ENCODE measurements at places on chromosomes 1 and 21.
A peak's percentile ranks its signal among the peaks of the same experiment; 100 is the strongest.

- no peaks in the 10 kb centered on the region for H3K27me3 ChIP-seq
- H3K27ac ChIP-seq, result no peak overlapping the region
- H3K36me3 ChIP-seq, result no peaks in the 10 kb centered on the region
- no peak for DNase-seq
- no peak overlapping the region for H3K4me3 ChIP-seq
Measured at GRCh38 chr1:113321771-113322387, 68.4 kb upstream of the MAGI3 start.

GRCh38 chr1:169184812-169185211 is 78.3 kb downstream of the ATP1B1 start:
- no peak overlapping the region for H3K27ac ChIP-seq
- H3K4me1 ChIP-seq, result no peaks in the 10 kb centered on the region
- no peak overlapping the region for H3K4me3 ChIP-seq

DNA sequence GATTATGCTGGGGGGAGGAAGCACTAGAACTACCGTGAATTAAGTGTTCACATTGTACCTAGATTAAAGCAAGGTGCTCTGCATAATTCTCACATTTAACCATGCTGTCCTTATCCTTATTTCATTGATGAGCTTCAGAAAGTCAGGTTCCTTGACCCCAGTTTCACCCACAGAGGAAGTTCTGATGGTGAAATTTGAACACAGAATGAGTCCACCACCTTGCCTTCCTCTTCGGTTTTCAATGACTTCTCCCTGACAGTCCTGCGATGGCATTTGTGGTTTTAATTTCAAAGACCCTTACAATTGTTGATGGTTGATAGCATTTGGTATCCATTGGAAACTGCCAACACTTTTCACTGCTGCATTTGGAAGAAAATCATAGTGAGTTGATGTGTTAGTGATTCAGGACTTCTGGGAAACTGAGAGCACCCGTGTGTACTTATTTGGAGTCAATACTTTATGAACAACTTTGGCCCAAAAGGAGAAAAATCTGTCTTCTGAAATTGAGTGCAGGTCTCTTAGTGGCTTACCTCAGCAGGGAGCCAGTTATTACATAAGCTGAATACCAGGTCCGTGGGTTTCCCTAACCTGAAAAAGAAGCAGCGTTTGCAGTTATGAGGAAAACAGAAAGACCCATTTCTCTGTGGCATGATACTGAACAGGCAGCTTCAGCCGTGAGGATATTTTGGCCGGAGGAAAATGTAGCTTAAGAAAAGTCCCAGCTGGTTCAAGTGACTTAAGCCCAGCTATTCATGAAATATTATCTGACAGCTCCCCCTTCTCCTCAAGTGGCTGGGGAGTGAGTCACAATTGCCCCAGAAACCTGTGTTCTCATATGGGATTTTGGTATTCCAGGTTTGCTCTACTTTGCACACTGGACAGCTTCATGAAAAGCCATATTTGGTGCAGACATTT is 47.5 kb downstream of the ROR1 start:
- H3K27ac ChIP-seq, result no peak overlapping the region
- peaks cover 10% of the 10 kb centered on the region for H3K27me3 ChIP-seq
- H3K4me1 ChIP-seq, result no peaks in the 10 kb centered on the region
- no peak for DNase-seq

DNA sequence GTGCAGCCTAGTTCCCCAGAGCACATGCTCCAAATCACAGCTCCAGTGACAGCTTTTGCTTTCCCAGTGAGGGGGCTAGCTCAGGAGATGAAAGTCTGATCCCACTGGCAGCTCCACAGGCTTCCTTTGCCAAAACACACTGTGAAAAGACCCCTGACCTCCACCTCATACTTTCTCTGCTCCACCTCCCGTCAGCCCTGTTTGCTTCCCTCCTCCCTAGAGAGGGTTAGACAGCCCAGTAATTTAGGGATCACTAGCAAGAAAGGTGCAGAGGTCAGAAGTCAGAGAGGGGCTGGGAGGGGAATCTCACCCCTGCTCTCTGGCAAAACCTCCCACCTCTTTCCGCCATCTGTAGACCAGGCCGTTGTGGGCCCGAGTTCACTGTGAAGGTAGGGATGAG is 62.8 kb downstream of the PLXNA2 start:
- DNase-seq, result no peak
- H3K4me3 ChIP-seq, result no peak overlapping the region
- peaks cover 9% of the 10 kb centered on the region for H3K4me1 ChIP-seq
- no peaks in the 10 kb centered on the region for H3K36me3 ChIP-seq

- DNase-seq, result no peak
- H3K4me1 ChIP-seq, result no peaks in the 10 kb centered on the region
- no peak overlapping the region for H3K27ac ChIP-seq
- no peak overlapping the region for H3K4me3 ChIP-seq
- H3K27me3 ChIP-seq, result peaks cover 5% of the 10 kb centered on the region
- H3K36me3 ChIP-seq, result no peaks in the 10 kb centered on the region
Measured at GRCh38 chr1:234743791-234744611, 134.0 kb upstream of the IRF2BP2 start.

DNA sequence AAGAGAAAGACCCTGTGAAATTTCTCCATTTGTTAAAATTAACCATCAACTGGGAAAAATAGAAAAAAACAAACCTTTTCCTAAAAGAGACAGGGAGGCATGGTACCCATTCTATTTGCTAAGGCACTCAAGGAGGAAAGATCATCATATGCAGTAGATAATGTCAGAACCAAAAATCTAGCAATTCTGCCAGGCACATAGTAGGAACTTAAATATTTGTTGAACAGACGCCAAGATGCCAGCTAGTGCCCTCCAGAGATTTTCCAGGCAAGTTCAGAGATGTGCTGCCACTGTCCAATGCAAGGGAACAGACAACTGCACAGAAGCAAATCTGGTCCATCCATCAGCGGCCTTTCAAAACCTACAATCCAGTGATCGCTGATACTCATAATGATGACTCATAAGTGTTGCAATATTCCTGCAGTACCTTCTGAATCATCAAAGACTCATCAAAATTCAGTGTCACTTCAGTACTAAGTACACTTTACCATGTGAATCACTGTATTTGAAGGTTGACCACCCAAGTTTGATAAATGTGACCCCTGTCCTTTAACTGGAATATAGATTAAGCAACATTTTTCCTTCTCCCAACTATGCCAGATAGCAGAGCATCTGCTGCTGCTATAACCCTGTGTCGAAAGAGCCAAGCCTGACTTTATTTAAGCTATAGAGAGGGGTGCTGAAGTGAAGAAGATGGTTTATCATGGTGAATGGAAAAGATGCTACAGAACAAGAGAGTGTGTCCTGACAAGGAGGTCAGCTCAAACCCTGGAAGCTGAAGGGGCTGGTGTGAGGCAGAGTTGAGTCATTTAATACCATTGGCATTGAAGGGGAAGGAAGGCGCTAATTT is 99.1 kb downstream of the MT1HL1 start:
- peaks cover 2% of the 10 kb centered on the region for H3K27me3 ChIP-seq
- no peaks in the 10 kb centered on the region for H3K4me1 ChIP-seq
- H3K4me3 ChIP-seq, result no peak overlapping the region
- peaks cover 15% of the 10 kb centered on the region for H3K36me3 ChIP-seq
- no peak overlapping the region for H3K27ac ChIP-seq
- DNase-seq, result no peak

DNA sequence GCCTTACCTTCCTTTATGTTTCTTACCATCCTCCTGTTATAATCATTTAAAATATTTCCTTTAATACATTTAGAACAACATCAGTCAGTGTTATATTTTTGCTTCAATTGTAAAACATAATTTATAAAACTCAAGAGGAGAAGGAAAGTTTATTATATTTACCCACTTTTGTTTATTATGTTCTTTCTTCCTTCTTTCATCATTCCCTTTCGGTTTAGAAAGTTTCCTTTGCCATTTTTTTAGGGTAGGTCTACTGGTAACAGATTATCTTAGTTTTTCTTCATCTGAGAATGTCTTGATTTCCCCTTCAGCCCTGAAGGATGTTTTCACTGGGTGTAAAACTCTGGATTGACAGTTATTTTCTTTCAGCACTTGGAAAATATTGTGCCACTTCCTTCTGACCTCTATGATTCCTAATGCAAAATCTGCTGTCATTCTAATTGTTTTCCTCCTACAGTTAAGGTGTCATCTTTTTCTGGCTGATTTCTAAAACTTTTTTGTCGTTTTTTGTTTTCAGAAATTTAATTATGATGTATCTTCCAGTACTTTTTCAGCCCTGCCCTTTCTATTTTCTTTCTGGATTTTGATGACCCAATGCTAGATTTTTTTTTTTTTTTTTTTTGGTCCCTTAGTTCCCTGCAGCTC is 25.0 kb downstream of the PTPN22 start:
- H3K4me1 ChIP-seq, result peaks cover 16% of the 10 kb centered on the region
- H3K27me3 ChIP-seq, result no peaks in the 10 kb centered on the region
- no peak overlapping the region for H3K4me3 ChIP-seq
- no peak for DNase-seq
- H3K27ac ChIP-seq, result no peak overlapping the region

DNA sequence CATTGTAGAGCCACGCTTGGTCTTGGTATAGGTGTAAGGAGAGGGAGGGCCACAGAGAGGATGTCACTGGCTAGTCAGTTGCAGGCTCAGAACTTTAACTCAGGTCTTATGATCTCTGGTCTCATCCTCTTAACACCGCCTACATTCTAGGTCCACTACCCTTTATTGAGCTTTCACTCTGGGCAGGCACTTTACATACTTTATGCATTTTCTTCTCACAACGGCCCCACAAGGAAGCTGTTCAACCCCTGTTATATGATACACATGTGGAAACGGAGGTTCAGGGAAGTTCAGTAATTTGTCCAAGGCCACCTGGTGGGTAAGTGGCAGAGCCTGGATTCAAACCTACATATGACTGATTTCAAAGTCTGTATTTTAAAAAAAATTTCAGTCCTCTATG is 25.3 kb upstream of the RCAN3 start:
- no peak for DNase-seq
- peaks cover 1% of the 10 kb centered on the region for H3K36me3 ChIP-seq
- H3K27me3 ChIP-seq, result no peaks in the 10 kb centered on the region
- peaks cover 20% of the 10 kb centered on the region for H3K4me1 ChIP-seq
- H3K27ac ChIP-seq, result no peak overlapping the region
- no peak overlapping the region for H3K4me3 ChIP-seq

DNA sequence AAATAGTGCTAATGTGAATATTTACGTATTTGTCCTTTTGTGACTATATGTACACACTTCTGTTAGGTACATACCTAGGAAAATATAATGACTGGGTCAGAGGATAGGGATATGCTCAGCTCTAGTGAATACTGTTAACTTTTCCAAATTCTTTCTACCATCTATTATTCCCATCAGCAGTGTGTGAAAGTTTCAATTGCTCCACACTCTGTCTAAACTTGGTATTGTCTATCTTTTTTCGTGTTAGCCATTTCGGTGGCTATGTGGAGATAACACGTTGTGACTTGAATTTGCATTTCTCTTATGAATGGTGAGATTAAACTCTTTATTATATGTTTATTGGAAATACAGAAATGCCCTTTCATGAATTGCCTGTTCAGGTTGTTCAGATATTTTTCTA is 22.7 kb upstream of the LELP1 start:
- no peak overlapping the region for H3K4me3 ChIP-seq
- no peaks in the 10 kb centered on the region for H3K36me3 ChIP-seq
- H3K4me1 ChIP-seq, result no peaks in the 10 kb centered on the region
- H3K27ac ChIP-seq, result no peak overlapping the region
- DNase-seq, result no peak
- peaks cover 9% of the 10 kb centered on the region for H3K27me3 ChIP-seq

DNA sequence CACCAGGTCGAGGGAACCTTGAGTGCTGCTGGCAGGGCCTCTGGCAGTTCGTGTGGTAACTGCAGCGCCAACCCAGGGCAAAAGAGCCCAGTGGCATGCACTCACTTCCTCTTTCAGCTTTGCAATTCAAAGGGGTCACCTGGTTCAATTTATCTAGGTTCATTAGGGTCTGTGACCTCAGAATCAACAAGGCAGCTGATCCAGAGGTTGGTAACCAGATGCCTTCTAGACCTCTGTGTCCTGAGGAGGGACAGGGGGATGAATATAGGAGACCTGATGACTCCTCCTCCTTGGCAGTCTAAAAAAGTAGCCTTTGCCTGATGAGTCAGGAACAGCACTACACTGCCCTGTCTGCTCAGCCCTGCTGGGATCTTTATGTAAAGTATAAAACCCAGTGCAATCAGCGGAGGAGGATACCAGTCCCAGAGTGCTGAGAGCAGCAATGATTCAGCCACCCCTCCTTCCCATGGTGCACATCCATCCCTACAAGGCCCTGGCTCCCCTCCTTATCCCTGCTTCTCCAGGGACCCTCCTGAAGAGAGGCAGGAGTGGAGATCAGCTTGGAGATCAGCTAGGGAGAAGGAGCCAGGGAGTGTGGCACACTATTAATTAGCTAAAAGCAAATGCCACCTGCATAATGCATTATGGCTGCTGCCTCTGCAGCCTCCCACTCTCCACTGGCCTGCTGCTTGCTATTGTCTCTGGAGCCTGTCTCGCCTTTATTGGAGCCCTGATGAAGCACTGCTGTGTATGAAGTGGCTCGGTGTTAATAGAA is 11.2 kb upstream of the FMOD start:
- no peak overlapping the region for H3K27ac ChIP-seq
- no peak overlapping the region for H3K4me3 ChIP-seq
- H3K27me3 ChIP-seq, result peaks cover 71% of the 10 kb centered on the region
- H3K4me1 ChIP-seq, result no peaks in the 10 kb centered on the region
- DNase-seq, result no peak
- peaks cover 2% of the 10 kb centered on the region for H3K36me3 ChIP-seq

GRCh38 chr1:40612345-40612831 is 53.1 kb downstream of the RIMS3 start:
- H3K36me3 ChIP-seq, result no peaks in the 10 kb centered on the region
- no peaks in the 10 kb centered on the region for H3K4me1 ChIP-seq
- peak; percentile 84 for DNase-seq
- no peak overlapping the region for H3K27ac ChIP-seq
- H3K27me3 ChIP-seq, result peaks cover 9% of the 10 kb centered on the region
- H3K4me3 ChIP-seq, result no peak overlapping the region

DNA sequence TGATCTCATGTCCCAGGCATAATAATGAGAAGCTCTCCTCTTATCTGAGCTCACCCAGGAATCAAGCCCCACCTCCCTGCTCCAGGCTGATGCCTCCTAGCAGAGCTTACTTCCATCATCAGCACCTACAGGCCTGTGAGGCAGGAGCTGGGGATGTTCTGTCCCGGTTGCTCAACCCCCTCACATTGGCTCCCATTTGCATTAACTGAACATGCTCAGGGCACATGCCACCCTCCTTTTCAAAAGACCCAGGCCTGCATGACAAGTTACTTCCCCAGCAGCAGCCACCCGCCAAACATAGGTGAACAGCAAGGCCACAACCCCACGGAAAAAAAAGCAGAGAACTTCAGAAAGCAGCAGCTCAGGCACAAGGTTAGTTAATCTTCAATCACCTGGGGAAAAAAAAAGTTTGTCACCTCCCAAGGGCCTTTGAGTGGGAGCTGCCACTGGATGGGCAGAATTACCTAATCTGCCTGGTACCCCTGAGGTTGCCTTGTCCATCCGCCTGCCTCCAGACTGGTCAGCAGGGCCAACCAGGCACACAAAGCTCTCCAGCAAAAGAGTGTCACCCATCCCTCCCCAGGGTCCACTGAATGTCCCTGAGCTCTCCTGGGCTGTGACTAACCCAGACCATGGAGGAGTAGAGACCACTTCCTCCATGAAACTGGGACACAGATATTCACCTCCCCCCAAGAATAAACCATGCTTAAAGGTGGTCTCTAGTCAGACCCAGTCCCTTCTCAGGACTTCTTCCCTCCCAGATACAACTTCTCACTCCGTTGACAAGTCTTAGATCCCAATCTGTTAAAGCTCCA is 4.4 kb downstream of the KCNN3 start:
- no peaks in the 10 kb centered on the region for H3K36me3 ChIP-seq
- no peak overlapping the region for H3K4me3 ChIP-seq
- H3K4me1 ChIP-seq, result peaks cover 37% of the 10 kb centered on the region
- no peak overlapping the region for H3K27ac ChIP-seq
- peaks cover 72% of the 10 kb centered on the region for H3K27me3 ChIP-seq

GRCh38 chr1:226821719-226822085 is 48.7 kb upstream of the PSEN2 start:
- H3K4me3 ChIP-seq, result no peak overlapping the region
- no peaks in the 10 kb centered on the region for H3K36me3 ChIP-seq
- H3K4me1 ChIP-seq, result no peaks in the 10 kb centered on the region
